GM12891 (cell line): ENCODE measurements at places on chromosomes 11 and 22.

GRCh38 chr22:17724678-17725499, 49.4 kb downstream of the BID start:
- DNase-seq = no peak

DNA sequence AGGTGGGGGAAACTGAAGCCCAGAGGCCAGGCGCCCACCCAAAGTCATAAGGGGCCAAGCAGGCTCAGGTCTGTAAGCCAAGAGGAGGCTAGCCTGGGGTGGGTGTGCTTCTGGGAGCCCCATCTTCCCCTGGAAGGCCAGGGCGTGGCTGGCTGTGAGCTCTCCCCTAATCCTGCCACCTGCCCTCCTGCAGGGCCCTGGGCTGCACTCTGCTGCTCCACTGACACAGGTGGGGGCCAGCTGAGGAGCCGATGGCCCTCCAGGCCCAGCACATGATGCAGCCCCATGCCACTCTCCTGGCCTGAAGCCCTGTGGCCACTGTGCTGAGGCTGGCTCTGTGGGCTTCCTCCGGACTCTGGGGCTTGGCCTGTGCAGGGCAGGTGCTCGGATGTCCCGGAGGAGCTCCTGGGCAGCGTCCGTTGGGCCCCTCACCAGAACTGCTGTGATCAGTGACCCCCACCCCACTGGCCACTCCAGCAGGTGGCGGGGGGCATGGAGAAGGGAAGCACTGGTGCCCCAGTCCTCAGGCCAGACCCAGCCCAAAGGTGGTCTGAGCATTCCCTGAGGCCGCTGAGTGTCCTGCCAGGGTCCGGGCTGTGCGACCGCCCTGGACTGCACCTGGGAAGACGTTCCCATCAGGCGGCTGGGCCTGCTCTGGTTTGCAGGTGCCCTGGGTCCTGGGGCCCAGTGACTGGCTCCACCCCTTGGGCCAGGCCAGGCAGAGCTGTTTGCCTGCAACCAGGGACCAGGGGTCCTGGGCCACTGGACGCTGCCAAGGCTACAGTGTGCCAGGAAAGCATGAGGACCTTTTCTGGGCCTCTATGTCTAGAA, 8.5 kb downstream of the PIM3 start:
- no peak for DNase-seq

DNA sequence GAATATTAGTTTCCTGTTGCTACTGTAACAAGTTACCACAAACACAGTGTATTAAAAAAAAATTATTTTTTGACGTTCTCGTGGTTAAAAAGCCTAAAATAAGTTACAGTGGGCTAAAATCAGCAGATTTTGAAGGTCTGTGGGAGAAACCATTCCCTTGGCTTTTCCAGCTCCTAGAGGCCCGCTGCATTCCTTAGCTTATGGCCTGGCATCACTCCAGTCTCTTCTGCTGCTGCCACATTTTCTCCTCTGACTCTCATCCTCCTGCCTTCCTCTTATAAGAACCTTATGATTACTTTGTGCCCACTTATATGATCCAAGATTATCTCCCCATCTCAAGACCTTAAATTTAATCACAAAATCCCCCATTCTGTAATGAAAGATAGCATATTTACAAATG, 392.7 kb downstream of the GUCY1A2 start:
- no peak for DNase-seq

DNA sequence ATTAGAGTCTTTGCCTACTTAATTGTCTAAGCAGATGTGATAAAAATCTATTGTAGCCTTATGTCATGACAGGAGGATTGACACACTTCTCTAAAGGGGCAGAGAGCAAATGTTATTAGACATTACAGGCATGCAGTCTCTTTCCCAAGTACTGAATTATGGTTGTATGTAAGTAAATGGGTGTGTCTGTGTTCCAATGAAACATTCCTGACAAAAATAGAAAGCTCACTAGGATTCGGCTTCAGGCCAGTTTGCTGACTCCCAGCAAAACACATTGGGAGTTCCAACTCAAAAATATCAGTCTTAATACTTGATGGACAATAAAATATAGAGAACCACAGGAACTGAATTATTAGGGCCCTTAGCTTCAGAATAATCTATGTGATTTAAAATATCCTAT, 1480.4 kb downstream of the FAM181B start:
- DNase-seq = no peak

DNA sequence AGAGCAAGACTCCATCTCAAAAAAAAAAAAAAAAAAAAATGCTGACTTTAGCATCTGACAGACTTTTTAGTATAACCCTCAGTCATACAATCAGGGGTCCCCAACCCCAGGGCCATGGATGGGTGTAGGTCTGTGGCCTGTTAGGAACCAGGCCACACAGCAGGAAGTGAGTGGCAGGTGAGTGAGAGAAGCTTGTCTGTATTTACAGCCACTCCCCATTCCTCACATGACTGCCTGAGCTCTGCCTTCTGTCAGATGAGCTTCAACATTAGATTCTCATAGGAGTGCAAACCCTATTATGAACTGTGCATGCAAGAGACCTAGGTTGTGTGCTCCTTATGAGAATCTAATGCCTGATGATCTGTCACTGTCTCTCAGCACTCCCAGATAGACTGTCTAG, 3.3 kb downstream of the FAM227A start:
- no peak for DNase-seq

DNA sequence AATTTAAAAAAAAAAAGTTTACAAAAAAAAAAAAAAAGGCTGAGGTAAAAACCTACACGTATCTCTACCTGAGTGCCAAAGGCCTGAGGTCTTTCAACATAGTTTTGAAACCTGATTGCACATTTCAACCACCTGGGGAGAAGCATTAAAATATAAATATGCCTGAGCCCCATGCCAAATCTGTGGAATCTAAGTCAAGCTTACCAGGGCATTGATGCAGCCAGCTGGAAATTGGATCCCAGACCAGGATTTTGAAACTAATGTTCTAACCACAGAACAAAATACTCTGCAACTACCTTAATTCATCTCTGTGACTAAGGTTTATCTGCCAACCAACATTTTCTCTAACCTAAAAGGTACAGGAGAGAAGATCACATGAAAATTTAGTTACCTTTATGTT, 38.8 kb upstream of the CHRNA10 start:
- DNase-seq = no peak

DNA sequence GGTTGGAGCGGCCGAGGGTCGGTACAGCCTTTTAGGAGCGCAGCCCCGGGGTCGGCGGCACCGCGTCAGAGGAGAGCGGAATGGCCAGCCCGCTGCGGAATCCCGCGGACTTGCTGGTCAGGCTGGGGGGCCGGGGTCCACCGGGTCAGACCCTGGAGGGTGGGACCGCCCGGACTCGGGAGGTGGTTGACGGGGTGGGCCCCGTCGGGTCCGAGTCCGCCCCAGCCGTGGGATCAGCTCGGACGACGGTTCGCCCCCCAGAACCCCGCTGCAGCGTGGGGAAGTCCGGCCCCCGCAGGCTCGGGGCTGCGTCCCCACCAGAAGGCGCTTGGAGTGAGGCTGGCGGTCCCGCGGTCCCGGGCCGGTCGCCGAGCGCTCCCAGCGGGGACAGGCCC, 301 bp upstream of the ADM2 start:
- DNase-seq = no peak

GRCh38 chr11:30454111-30454510, 131.2 kb downstream of the ARL14EP start:
- DNase-seq = no peak

- DNase-seq = no peak
Measured at GRCh38 chr11:35825386-35825785, 118.5 kb upstream of the LDLRAD3 start.
